CD4-positive, alpha-beta T cell treated with Interleukin-6 for 4 hours (primary cell): ENCODE measurements at places on chromosomes 12 and 14.

DNA sequence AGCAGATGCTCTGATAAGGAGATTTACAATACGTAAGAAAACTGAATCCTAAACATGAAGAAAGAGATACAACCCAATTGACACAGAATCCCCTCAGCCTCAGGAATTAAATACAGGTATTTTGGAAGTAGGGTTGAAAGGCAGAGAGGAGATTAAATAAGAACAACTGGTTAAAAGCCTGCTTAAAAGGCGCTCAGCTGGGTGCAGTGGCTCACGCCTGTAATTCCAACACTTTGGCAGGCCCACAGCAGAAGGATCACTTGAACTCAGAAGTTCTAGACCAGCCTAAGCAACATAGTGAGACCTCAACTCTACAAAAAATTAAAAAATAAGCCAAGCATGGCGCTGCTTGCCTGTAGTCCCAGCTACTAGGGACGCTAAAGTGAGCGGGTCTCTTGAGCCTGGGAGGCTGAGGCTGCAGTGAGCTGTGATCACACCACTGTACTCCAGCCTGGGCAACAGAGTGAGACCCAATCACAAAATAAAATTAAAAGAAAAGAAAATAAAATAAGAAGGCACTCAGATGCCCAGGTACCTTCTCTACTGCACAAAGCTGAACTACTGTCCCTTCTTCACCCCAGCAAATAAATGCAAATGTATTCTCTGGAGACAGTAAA is 32.9 kb downstream of the MED13L start:
- DNase-seq, result no peak

GRCh38 chr12:5691943-5692342 is 253.1 kb downstream of the ANO2 start:
- no peak for DNase-seq

DNA sequence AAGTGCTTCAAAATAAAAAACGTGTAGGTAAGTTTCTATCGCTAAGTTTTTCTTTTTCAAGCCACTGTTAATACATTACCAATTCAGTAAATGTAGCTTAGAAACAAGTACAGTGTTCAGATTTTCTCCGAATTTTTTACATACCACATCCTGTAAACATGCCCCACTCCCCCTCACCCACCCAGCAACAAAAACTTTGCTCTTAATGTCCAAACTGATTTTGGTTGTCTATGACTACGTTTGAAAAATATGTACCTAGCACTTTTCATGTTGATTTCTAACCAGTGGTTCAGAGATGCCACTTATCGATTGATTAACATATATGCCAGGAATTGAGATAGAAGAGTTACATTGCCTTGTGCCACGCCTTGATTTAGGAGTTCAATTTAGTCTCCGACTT is 663 bp upstream of the LIN7A start:
- DNase-seq, result no peak

DNA sequence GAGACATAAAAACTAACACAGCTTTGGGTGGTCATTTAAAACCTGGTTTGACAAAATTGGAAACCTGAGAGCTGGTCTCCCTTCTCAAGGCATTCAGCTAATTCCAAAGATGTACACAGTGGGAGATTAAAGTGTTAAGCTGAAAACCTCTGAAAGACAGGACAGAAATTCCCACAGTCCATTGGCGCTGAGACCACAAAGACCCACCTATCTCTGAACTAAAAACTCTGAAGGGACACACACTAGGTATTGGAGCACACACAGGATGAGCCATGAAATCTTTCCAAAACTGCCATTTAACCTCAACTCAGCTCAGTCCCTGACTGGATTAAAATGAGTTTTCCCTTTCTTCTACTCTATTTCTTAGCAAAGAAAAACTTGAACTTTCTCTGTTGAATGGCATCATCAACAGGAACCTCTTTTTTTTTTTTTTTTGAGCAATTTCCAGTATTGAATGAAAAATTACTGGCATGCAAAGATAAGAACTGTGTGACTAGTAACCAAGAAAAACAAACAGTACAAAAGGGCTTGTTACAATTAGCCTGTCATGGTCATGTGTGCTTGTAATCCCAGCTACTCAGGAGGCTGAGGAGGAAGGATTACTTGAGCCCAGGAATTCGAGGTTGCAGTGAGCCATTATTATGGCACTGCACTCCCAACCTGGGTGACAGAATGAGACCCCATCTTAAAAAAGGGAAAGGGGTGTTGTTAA is 82.4 kb downstream of the IPO8 start:
- no peak for DNase-seq

DNA sequence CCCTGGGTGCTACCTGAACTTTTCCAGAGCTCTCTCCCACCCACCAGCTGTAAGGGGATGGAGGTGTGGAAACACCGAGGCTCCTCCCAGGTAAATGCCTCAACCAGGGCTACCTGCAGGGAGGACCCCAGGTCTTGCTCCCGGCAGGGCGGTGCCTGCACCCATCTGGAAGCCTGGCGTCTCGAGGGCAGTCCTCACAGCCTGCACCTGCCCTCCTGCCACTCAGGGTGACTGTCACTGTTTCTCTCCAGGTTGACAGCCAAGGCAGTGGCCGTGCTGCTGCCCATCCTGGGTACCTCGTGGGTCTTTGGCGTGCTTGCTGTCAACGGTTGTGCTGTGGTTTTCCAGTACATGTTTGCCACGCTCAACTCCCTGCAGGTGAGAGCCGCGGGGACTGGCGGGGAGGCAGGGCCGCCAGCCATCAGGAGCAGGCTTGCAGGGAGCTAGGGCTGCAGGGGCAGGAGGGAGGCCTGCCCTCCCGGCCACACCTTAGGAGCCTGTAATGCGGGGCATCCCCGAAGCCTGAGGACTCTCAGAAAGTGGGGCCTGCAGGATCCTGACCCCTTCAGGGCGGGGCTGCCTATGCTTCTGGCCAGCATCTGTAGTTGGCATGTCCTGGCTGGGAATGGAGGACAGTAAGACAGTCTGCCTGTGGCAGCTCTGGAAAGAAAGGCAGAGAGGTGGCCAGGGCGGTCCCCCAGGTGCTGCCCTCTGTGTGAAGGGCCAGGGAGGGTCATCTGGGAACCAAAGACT is 182.3 kb downstream of the ADGRD1 start:
- DNase-seq, result no peak

DNA sequence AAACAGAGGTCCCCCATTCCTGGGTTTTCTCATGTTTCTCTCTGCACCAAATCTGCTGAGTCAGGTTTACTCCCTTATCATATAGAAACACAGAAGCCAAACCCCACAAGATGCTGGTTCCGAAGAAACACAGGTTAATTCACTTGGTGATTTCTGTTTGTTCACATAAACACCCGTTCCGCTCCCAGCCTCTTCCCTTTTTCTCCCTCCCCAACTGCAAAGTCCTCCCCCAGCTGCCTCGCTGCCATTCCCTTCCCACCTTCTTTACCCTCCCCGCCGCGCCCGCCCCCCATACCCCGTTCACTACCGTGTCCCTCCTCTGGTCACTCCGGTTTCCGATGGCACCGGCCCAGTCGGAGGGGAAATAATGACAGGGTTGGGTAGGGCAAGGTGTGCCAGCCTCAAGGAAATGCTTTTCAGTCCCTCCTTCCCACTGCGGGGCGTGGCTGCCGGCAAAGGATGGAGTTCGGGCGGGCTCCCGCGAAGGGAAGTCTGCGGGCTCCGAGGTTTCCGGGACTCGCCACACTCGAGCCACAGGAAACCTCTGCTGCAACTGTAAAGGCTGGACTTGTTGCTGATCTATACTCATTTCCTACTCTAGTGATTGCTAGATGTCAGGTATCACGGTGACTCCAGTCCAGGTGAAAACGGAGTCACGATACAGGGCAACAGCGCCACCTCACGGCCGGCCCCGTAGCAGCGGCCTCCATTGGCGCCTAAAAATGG is at the start of gene STYK1:
Gene STYK1, minus strand, starts transcription at position 394 of the 726 bp plus-strand sequence. CDS start 39,434 bp downstream, outside the sequence.
- DNase-seq, result peak; percentile 66

DNA sequence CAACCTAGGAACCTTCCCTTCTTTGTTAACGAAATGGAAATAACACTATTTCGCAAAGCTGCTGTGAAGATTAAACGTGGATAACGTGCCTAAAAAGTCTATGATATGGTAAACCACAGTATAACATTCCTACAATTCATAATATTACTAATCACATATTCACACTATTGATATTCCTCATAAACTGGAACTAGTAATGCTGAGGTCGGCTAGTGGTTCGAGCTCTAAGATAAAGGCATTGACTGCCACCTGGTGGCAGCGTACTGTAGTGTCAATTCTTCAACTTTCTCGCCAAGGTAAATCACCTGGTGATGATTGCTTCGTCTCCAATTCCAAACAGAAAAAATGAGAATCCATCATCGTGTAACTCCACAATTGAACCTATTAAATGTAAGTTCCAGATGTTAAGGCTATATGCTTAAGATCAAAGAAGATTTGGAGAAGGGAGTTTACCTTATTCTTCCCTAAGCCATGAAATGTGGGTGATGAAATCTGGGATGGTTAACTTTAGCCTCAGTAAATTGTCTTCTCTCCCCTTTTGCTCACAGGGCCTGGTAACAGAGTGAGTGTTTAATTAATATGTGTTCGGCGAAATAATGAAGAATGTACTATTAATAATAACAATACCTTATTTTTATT is 197.5 kb upstream of the TMEM132C start:
- no peak for DNase-seq

GRCh38 chr12:112740387-112740934 is 51.1 kb upstream of the RPH3A start:
- no peak for DNase-seq

- DNase-seq, result no peak
Observed at GRCh38 chr12:110744151-110744571, 1.5 kb upstream of the PPP1CC start.

- no peak for DNase-seq
Observed at GRCh38 chr12:57260366-57260765, 9.4 kb upstream of the STAC3 start.

DNA sequence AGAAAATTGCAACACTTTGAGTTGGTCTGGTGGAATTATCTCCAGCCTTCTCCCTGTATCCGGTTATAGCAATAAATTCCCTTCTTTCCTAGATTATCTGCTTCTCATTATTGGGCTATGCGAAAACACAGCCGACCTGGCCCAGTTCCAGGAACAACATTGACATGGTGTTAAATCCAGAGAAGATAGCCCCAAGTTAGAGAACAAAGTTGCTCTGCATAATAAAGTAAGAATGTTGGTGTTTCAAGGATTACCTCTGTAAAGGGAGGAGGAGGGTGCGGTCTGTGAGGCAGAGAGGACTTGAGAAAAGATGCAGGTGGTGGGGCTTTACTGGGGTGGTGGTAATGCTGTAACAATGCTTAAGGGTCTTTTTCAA is 12.1 kb downstream of the TCL1A start:
- DNase-seq, result no peak

DNA sequence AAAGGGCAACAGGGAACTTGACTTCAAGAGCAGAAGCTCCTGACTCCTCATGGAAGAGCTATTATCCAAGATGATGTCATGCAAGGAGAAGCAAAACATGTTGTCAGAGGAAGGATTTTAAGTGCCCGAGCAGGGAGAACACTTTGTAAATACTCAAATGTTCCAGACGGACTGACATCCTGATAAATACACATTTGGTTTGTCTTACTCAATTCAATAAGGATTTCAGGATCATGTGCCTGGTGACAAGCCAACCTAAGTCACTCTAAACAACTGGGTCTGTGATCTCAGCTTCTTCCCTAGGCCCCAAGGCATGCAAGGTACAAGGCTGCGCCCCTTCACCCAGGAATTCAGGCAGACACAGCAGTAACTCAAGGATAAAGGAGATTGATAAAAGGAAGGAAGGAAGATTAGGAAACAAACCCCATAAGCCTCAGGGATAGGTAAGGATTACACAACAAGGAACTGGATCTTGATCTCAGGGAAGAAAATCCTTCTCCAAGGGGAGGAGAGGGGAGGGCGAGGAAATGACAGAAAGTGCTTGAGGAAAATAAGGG is 26.8 kb upstream of the CEBPE start:
- no peak for DNase-seq

DNA sequence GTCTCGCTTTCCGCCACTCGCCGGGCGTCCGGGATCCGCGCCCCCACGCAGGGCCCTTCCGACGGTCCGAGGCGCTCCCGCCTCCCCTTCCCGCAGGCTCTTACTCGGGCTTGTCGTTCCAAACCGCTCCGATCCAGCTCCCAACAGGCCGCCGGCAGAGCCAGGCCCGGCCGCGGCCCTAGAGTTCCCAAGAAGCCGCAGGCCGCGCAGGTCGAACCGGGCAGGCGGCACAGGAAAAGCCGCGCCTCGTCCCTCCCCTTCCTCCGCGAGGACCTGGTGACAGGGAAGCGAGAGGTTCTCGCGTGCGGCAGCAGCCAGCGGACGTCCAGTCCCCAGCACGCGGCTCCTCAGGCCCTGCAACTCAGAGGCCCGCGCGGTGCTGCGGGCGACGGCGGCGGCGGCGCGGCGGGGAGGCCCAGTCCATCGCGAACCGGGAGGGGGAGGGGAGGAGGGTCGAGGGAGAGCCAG is 272 bp downstream of the HECTD1 start:
- DNase-seq, result no peak

GRCh38 chr14:76696361-76696760 is 64.9 kb upstream of the VASH1 start:
- DNase-seq, result no peak

DNA sequence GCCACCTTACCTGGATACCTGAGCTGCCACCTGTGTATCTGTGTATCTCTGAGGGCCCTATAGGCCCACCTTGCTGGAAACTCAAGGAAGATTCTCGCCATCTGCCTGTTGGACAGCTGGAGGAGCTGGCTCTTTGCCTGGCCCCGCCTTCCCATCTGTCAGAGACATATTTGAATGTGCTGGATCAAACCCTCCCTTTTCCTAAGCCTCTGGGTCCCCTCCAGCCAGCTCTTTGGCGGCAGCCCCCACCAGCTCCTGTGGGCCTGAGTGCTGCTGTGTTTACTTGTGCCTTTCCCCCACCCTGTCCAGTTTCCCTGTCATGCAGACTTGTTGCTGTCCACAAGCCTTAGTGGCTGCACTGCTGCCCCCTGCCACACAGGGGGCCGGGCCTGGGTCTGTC is 55.9 kb upstream of the SRSF5 start:
- DNase-seq, result no peak

DNA sequence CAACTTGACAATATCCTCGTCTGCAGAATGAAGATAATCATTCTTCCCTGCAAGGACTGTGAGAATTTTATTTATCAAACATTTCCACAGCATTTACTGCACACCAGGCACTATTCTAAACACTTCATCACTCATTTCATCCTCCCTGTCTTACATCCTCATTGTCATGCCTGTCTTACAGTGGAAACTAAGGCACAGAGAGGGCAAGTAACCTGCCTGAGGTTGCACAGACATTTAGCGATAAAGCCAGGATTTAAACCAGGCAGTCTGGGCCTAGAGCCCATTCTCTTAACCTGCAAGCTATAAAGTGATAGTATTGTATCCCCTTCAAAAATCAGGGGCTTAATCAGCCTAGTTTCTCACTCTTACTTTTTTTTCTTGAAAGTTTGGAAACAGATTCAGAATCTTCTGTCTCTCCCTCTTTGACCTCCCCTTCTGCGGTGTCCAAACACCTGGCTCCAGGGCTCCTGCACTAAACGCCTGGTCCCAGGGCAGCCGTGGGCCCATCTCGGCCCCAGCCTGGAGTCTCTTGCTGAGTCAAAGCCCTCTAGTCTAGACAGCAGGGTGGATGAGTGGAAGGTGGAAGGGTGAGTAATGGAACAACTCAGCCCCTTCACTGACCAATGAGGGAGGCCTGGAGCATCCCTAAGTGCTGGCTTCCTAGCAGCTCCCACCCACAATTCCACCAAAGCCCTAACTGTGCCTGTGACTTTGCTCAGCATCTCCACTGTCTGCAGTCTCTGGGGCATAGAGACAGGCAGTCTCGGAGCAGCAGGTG is 12.5 kb downstream of the ISM2 start:
- DNase-seq, result no peak

- DNase-seq, result peak; percentile 39
Observed at GRCh38 chr12:96985515-96986362, 78.7 kb downstream of the NEDD1 start.
